Activated CD4-positive, alpha-beta T cell treated with anti-CD3 and anti-CD28 coated beads for 48 hours (primary cell): ENCODE measurements at places on chromosomes 5 and 9.

- no peak for DNase-seq
Observed at GRCh38 chr5:164359260-164360255, 854.1 kb downstream of the MAT2B start.

DNA sequence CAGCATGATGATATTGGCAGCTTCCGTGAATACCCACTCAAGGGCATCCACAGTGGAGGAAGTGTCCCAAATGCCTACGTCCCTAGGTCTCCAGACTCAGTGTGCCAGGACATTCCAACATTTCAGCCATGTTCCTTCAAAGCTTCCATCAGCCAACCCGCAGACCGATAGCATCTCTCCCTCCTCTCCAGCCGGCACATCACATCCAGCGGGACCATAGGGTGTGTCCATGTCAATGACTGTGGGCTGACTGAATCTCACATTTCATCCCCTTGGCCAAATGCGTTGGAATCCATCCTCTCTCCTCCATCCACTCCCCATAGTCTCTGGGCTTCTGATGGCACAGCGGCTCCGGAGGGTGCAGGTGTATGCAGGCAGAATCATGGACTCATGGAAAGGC is 22.2 kb upstream of the GFPT2 start:
- DNase-seq = no peak

DNA sequence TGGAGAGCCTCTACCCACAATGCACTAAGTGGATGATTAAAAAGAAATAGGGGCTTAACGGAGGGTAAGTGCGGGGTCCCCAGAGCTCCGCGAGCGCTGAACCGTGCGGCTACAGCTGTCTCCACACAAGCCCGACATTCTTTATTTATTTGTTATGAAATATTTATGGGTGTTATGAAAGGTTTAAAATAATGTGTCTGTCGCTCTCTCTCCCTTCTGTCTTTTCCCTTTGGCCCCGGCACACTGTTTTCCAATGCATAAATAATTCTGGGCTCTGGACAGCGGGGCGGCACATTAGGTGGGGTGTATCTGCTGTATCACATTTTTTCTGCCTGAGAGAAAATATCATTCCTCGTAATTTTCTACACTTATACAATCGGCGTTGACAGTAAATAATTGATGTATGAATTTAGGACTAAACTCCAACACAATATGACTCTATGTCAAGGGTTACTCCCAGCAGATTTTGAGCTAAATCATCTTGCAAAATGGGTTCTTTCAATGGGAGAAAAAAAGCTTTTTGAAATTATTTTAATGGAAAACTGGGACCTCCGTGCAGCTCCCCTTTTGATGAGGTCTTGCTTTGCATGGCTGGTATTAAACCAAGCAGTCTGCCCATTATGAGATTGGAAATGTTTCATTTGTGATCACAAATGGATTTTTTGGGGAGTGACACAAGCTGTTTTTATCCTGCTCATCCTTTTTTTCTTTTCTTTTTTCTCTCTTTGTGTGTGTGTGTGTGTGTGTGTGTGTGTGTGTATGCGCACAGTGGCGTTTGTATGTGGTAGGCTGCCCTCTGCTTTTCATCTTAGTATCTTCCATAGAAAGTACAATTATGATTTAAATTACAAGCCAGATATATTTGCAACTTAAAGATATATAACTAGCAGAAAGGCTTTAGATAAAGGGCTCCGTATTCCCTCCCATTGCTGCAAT is 370.6 kb upstream of the IRX4 start:
- no peak for DNase-seq

- DNase-seq = no peak
Observed at GRCh38 chr5:128163991-128164390, 80.4 kb downstream of the SLC12A2 start.

GRCh38 chr9:121819428-121820231 is 168.2 kb downstream of the DAB2IP start:
- DNase-seq = no peak

DNA sequence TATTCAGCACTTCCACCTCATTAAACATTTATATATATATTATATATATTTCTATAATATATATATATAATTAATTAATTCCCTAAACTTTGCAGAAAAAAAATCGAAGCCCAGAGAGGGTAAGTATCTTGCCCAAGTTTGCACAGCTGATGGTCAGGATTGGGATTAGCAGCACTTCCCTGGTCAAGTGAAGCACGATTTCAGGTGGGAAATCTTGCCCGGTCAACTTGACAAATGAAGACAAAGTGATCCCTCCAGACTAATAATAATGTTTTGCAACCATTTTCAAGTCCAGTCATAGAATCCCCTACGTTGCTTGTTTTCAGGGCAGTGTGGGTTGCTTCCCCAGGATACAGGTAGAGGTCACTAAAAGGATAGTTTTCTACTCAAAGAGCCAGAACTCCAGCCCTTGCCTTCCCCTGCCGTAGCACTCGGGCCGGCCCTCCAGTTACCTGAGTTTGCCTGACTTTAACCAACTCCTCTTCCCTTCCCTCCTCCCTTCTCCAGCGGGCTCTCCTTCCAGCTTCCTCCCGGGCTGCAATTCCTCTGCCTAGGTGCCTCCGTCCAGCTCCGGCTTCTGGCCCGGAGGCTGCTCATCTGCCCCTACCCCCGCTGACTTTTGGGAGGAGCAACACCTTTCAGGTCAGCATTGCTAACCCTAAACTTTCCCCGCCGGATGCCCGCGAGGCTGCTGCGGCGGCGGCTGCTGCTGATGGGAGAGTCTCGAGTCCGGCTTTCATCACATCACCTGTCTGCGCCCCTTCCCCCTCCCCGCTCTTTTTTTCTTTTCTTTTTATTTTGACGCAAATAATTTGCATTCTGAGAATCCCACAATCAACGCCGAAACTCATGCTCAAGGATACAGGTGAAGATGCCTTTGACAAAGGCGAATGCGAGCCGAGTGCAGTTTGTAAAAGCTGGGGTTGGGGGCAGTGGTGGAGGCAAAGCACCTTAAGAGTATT is 930 bp downstream of the PRLR start:
- DNase-seq = no peak
